ENCODE measurements at places on chromosomes 2 and 18.
A peak's percentile ranks its signal among the peaks of the same experiment; 100 is the strongest.

GRCh38 chr18:9659499-9660375, 45.4 kb upstream of the PPP4R1 start:
- no peak for DNase-seq

GRCh38 chr18:34867520-34867919, 157.4 kb downstream of the DTNA start:
- DNase-seq: no peak

- DNase-seq: no peak
Observed at GRCh38 chr2:79792090-79792489, 279.2 kb downstream of the CTNNA2 start.

- DNase-seq: no peak
Observed at GRCh38 chr2:54840559-54841468, 117.4 kb downstream of the EML6 start.

GRCh38 chr2:174597345-174598047, at the start of gene WIPF1:
Gene WIPF1, minus strand, starts transcription at chr2:174597804. Its CDS starts 12,231 bp downstream, at chr2:174585573.
- DNase-seq: no peak

- no peak for DNase-seq
Observed at GRCh38 chr2:200454927-200455801, 54.7 kb downstream of the KCTD18 start.

GRCh38 chr2:26172189-26172870, 558 bp upstream of the GAREM2 start:
- no peak for DNase-seq

DNA sequence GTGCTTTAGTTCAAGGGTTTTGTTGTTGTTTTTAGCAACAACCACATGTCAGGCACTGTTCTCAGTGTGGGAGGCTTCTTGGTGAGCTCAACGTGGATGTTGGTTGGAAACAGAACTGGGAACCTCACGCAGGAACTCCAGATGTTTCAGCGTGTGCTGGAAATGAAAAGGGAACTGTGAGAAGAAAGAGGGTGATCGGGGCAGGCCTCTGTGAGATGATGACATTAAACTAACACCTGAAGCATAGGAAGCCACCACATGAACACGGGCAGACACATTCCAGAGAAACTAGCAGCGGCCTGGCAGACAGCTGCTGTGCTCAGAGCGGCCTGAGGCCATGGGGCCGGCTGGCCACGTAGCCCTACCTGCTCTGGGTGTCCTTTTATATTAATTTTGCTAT, 66.4 kb downstream of the COA5 start:
- no peak for DNase-seq

DNA sequence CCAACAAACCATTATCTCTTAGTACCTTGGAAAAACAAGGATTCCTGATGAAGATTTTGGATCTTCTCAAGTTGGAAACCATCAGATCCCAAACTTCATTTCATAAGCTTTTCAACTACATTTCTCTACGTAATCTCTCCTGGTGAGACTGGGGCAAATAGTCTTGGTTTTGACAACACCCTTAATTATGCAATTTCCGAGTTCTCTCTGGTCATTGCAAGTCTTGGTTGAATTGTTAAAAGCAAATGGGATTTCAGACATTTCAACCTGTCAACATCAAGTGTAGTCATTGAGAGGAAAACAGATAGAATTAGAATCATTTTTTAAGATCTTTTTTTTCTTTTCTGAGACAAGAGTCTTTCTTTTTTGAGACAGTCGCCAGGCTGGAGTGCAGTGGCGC, 26.2 kb downstream of the KLF7 start:
- DNase-seq: no peak

GRCh38 chr2:4219101-4219500, 515.7 kb downstream of the DCDC2C start:
- DNase-seq: no peak

GRCh38 chr2:207038299-207038698, 99.0 kb downstream of the CPO start:
- no peak for DNase-seq

GRCh38 chr2:150280231-150280630, 207.2 kb downstream of the RND3 start:
- DNase-seq: peak; percentile 69
